ENCODE measurements at places on chromosomes 3 and 15. TPM values are rescaled to one million over a fixed set of nuclear protein-coding genes. Genes with fewer than 3 reads are reported as not detected.

DNA sequence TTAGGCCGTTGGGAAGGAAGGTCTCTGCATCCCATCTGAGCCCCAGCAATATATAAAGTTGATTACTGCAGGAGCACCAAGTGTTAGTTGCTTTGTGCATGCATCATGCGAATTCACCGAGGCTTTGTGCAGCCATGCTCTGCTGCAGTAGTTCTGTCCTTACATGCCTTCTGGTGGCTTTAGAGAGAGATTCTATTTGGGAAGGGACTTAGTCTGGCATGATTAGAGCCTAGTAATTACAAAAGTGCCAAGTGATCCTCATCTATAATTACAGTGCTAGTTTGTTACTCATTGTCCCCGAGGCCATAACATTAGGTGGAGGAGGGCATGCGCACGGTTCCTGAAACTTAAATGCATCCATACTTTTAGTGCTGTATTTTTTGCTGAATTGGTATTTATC, 353.6 kb downstream of the CNTN4 start:
- H3K27ac ChIP-seq = no peak overlapping the region
- H3K4me3 ChIP-seq = no peak overlapping the region
- H3K36me3 ChIP-seq = no peaks in the 10 kb centered on the region
- H3K4me1 ChIP-seq = no peaks in the 10 kb centered on the region
- no peak for DNase-seq

DNA sequence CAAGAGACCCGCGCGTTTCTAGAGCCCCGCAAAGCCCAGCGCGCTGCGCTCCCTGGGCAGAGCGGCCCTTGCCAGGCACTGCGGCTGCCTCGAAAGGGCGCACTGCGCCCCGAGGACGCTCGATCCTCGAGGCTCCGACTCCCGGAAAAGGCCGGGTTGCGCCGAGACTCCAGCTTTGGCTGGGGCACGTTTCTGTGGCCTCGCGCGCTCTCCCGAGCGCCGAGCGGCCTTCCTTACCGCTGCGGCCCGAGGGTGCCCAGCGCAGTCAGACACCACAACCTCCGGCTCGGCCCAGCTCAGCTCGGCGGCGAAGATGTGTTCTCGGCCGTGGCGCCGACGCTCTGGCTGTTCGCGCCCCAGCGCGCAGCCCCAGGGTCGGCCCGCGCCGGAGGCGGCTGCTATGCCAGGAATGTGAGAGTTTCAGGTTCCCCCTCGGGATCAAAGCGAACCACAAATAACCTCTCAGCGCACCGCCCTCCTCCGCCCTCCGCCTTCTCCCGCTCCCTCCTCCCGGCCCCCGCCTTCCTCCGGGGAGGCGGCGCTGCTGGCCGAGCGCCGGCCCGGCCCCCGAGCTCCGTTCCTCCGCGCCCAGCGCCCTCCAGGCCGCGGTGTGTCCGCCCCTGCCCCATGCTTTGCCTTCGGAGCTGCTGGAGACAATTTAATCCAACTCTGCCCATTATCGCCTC, at the start of gene AMOTL2:
TSS of gene AMOTL2 (minus strand) at position 343 of the 686 bp plus-strand sequence. CDS start 3,014 bp downstream, outside the sequence.
- H3K27ac ChIP-seq = peak within 1 kb of the TSS; percentile 97
- H3K36me3 ChIP-seq = peaks cover 9% of the 10 kb centered on the region
- peak within 1 kb of the TSS; percentile 86 for H3K4me3 ChIP-seq
- peaks cover 48% of the 10 kb centered on the region for H3K4me1 ChIP-seq
- DNase-seq = peak; percentile 97

DNA sequence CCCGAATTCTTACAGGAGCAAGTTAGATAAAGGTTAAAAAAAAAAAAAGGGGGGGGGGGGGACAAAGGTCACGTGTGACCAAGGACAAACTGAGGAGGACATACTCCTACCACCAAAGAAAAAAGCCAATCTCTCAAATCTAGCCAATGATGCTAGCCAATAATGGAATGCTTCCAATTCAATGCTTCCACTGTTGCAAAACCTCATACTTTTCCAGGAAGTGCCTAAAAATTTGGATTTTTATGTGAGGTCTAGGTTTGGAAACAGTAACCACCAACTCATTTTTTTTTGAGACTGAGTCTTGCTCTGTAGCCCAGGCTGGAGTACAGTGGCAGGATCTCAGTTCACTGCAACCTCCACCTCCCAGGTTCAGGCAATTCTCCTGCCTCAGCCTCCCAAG, 11.4 kb downstream of the MSL2 start:
- no peaks in the 10 kb centered on the region for H3K36me3 ChIP-seq
- peaks cover 17% of the 10 kb centered on the region for H3K4me1 ChIP-seq
- no peak overlapping the region for H3K4me3 ChIP-seq
- H3K27ac ChIP-seq = no peak overlapping the region

DNA sequence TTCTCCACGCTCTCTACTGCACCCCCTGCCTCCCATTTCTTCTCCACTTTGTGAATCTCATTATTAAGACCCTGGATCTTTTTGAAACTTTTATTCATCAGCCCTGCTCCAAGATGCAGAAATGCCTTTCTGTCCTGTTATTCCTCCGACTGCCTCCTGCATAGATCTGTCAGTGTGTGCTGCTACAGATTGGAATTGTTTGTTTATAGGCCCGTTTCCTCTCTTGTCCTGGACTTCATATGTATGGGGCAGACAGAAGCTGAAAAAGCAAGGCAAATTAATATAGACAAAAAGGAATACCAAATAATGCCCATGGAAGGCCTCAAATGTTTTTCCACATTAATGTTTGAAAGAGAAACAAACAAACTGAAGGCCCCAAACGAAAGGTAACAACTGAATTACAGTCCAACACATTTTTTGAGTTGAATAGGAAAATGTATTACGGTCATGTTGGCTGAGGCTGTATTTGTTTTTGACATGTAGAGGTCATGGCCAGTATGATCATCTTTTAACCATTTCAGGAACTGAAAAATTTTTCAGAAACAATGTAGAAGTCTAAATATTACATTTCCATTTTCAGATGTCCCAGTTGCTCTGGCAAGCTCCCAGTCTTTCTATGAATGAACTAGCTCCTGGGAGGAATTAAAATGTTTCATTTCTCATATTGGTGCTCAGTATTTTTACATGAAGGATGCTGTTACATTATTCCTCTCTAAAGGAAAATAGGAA, 8.8 kb downstream of the CHST2 start:
- no peak for DNase-seq
- H3K4me1 ChIP-seq = peaks cover 2% of the 10 kb centered on the region
- H3K27ac ChIP-seq = no peak overlapping the region
- H3K4me3 ChIP-seq = no peak overlapping the region

DNA sequence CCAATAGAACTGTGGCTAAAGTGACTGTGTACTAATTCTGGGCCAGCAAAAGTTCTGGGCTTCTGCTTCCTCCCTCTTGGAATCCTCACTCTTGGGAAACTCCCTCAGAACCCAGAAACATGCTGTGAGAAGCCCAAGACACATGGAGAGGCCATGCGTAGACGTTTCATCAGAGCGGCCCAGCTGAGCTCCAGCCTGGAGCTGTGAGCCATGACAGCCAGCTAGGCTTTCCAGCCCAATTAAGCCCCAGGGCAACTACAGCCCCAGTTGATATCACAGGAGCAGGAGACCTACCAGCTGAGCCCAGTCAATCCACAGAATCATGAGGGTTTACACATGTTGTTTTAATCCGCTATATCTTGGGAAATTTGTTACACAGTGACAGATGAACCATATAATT, 43.6 kb upstream of the CNOT10 start:
- DNase-seq = no peak
- H3K27me3 ChIP-seq = no peaks in the 10 kb centered on the region
- H3K36me3 ChIP-seq = no peaks in the 10 kb centered on the region
- no peaks in the 10 kb centered on the region for H3K4me1 ChIP-seq
- no peak overlapping the region for H3K27ac ChIP-seq
- H3K4me3 ChIP-seq = no peak overlapping the region

- peaks cover 4% of the 10 kb centered on the region for H3K4me1 ChIP-seq
- no peak overlapping the region for H3K4me3 ChIP-seq
- DNase-seq = no peak
Measured at GRCh38 chr3:188772886-188773285, 398.9 kb upstream of the TPRG1 start.

Gene INAFM2
- 21.6 TPM for total RNA-seq

Data from kidney (tissue), 22 donors.